ENCODE measurements at places on chromosomes 13 and 19.

DNA sequence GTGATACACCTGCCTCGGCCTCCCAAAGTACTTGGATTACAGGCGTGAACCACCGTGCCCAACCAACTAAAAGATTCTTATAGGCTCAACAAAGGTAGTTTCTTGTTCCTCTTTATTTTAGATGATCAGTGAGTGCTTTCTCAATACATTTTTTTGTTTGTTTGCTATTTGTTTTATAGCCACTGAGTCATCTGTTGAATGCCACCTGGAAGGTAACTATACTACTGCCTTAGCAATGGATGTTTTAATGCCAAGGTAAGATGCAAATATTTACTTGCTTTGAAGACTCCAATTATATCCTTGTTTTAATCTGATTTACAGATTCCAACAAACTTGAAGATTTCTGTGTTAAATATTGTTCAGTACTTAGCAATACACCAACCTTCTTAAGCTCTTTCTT is 2807.4 kb upstream of the PCDH20 start:
- DNase-seq = no peak

DNA sequence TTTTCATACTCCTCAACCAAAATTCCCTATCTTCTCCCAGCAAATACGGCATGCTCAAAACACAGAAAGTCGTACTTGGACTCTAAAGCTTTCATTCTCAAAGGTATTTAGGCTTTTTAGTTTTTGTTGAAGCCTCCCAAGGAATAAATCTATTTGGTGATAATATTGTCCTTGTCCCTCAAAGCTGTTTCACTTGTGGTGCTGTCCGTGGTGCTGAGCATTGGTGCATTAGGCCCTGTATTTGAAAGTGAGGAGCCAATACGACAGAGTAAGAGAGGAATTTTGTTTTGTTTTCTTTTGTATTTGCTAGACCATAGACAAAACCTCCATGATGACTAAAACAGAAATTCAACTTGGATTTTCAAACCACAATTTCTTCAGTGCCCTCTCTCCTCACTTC is 3.2 kb upstream of the LGALS13 start:
- DNase-seq = peak; percentile 54

DNA sequence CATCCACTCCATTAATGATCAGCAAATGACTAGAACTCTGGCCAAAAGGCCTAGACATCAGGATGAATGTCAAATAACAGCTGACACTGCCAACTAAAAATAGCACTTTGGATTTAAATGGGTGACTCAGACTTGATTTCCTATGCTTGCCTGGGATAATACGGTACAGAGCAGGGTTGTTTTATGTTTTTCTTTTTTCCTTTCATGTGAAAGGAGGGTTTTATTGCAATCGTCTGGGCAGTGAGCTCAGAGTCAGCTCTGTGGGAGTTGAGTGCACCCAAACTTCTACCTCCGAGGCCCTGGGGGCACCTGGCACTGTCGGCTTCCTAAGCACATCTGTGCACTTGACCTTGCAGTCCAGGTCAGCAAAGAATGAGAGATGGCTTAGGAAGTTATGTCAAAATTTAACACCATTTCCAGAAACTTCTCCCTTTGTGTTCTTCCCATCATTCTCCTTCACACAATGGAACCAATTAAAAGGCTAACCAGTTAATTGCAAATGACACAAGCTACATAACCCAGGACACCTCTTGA is 134.1 kb downstream of the LACC1 start:
- peak; percentile 42 for DNase-seq

DNA sequence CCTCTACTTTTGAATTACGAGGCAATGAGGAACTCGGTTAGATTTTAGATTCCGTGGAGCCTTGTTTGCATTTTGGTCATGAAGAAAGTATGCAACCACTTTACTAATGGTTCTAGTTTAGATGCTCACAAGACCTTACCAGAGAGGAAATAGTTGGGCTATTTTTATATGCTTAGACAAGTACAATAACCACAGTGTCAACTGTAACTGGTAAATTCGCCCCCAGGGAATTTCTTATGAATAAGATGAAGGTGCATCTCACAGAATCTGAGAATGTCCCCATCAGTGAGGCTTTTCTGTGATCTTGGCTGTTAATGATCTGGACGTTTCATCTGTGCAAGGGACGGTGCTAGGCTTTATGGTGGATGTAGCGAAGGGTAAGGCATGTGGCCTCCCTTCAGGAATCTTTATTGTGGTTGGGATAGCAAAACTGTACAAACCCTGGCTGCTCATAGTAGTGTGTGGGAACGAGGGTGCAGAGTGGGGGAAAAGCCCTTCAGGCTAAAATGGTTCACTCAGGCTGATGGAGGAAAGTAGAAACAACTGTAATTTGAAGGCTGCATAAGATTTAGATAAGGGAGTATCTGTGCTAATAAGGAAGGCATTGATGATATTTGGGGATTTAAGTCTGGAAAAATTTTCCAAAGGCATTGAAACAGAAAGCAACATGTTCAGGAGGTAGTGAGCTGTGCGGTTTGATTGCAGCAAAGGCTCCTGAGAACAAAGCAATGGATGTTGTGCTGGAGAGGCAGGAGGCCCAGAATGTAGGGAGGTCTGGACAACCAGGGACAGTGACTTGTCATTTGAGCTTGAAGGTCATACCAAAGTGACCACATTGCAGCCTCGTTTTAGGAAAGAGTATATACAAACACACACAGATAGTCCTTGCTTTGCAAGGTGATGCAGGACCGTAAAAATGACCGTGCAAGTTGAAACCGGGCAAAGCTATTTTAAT is 28.4 kb downstream of the UBAC2 start:
- DNase-seq = peak; percentile 28

DNA sequence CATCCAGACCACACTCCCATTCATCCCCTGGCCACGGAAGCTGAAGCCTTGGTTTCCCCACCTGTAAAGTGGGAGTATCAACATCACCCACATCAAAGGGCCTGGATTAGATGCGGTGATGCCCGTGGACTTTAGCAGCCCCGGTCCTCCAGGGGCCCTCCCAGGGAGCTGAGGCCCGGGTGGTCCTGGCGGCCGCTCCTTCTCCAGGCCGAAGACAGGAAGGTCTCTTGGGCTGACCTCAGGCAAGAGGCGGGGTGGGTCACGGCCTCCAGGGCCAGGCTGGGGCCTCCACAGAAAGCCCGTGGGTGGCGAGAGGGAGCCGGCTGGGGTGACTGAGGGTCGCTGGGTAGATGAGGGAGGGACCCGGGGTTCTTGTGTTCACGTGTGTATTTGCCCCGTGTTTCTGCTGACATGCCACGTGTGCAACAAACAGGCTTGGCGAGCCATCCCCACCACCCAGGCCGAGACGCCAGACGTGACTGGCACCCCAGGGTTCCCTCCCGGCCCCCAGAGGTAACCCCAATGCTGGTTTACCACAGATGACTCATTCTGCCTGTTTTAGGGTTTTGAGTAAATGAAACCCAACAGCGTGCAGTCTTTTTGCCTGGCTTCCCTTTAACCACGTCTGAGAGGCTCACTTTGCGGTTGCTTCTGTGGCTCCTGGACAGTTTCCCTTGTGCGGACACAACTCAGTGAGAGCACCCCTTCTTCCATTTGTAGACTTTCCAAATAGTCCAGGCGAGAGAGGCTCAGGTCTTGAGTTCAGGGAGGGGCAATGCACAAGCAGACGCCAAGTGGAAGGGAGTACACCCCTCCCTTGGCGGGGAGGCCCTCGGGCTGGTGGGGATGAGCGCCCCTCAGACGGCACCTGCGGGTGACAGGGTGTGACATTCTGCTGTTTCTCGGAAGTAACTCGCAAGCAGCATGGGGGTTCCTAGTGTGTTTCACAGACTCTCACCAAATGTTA is 42.9 kb downstream of the C13orf46 start:
- DNase-seq = no peak

Measured in eye (tissue), 1 donor.